ENCODE measurements at places on chromosomes 3 and 15.

GRCh38 chr3:197575362-197575761 is 19.6 kb upstream of the BDH1 start:
- DNase-seq: no peak

- DNase-seq: no peak
Measured at GRCh38 chr3:197499427-197499826, 56.3 kb downstream of the BDH1 start.

DNA sequence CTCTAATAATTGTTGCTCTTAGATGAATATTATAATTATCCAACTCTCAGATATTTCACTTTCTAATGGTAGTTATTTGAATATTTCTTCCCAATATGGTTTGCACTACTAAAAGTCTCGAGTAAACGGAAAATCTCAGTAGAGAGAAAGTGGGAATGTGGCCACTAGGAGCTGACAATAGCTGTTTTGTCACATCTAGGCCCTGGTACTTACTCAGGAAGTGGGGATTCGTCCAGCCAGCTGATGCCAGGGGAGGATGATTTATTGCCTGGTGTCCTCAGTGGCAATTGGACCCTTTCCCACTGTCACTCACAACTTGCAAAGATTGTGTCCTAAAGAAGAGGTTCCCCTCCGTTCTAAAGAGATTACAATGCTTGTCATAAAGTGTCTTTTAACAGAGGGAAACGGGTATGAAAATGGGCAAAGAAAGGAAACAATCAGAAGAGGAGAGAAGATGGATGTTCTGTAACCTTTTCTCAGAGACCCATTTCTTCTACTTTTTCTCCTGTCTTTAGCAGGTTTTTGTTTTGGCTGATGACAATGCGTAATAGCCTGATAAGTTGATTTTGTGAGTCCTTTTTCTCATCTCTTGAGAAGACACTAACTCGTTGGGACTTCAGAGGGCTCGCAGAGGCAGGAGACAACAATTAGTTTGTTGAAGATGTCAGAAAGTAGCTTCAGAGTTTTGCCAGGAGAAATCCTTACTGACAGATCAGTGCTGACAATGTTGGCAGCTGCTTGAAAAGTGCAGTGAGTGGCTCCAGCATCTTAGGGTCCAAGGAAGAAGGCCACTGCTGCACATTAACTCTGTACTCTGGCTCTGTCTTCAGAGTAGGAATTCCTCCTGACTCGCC is 320.6 kb downstream of the MECOM start:
- peak; percentile 40 for DNase-seq

DNA sequence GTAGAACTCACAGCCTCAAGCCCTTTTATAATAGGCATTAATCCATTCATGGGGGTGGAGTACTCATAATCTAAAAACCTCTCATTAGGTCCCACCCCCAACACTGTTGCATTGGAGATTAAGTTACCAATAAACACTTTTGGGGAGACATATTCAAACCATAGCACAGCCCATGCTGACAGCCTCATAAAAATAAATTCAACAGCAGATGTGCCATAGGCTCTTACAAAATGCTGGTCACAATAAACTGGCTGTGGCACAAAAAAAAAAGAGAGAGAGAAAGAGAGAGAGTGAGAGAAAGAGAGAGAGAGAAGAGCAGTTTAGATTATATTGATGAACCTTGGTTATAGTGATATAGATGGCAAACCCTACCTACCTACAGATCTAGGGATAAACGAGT is 1000.9 kb downstream of the TUSC7 start:
- DNase-seq: no peak

- DNase-seq: no peak
Measured at GRCh38 chr15:92415639-92416297, 22.1 kb downstream of the ST8SIA2 start.
